HFFc6 (cell line): ENCODE measurements at places on chromosomes 12 and 14.
A peak's percentile ranks its signal among the peaks of the same experiment; 100 is the strongest.

- peak; percentile 88 for DNase-seq
Measured at GRCh38 chr12:89951050-89951693, 242.5 kb upstream of the ATP2B1 start.

DNA sequence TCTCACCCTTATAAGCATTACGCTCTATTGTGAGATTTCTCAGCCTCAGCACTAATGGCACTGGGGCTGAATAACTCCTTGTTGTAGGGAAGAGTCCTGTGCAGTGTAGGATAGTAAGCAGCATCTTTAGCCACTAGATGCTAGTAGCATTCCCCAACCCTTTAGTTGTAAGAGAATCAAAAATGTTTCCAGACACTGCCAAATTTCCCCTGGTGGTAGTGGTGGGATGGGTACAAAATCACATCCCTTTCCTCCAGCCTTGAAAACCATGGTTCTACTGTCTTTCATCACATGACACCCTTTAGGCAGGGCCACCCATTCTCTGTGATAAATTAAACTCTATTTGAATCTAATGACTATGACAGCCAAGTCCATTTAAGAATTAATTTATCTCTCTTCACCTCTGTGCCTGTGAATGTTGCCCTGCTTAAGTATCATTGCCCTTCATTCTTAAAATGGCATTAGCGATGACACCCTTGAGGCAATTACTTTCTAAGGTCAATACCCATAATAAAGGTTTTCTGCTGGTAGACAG, 199.4 kb downstream of the ANO4 start:
- DNase-seq = no peak

GRCh38 chr14:64569138-64569631, 19.4 kb downstream of the PPP1R36 start:
- DNase-seq = peak; percentile 71

- DNase-seq = peak; percentile 13
Measured at GRCh38 chr12:128611736-128612135, 212.0 kb downstream of the SLC15A4 start.

GRCh38 chr12:107607464-107608392, 77.9 kb upstream of the PWP1 start:
- DNase-seq = peak; percentile 50

GRCh38 chr12:83010169-83010804, 323.6 kb downstream of the TMTC2 start:
- DNase-seq = no peak

- DNase-seq = no peak
Measured at GRCh38 chr14:56759633-56760032, 50.6 kb downstream of the OTX2 start.

DNA sequence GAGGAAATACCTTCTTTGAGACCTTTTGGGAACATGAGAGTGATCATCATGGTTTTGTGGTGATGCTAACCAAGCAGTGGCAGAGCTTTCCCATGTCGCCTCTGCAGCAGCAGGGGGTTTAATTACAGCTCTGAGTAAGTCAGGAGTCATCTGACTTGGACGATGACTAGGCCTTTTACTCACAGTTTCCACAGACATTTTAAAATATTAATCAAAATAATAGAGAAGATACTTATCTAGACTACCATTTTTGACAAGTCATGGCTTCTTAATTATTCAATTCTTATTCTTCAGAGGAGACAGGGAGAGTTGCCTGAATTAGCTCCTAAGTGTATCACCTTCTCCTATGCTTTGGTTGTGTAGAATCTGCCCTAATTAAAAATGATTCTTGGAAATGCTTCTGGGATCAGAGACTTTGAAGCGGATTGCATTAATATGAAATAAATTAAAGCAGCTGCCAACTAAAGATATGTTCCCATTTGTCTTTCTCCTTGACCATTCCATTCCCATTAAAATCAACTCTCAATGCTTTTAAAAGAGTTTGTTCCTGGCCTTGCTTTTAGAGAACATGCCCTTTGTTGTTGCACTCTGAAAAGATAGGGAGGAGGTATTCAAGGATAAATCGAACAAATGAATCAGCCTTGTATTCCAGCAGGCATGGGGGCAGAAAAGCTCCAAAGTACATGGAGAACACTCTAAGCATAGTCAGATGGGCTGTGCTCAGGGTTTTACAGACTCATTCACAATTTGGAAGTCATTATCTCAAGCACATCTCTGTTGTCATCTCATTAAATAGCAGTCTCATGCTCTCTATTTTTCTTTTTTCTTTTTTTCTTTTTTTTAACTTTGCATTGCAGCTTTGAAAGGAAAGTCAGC, 7.7 kb upstream of the IFNG-AS1 start:
- peak; percentile 93 for DNase-seq

DNA sequence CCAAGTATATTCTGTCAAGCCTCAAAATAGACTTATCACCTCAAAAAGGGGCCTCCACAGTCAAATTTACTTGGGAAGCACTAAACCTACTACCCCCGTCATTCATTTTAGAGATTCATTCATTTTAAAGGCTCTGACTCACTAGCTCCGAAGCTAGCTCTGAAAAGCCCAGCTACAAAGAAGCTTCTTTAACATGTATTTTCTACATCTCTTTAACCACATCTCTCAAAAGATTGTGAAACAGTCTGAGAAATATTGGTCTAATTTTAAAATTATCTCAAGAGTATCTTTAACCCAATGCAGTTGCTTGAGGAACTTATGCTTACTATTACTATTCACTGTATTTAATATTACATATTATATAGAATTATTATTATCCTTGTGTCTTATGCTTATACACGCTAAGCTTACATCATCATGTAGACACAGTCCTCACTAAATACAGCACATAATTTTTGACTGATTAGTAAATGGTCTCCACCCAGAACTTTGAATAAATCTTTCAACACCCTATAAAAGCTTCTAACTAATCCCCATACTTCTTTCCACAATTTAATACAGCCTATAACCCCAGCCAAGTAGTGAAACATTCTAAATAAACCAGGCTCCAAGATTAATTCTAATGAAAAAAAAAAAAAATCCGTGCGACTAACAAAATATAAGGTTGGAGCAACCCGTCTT, 7.8 kb downstream of the NT5DC3 start:
- DNase-seq = peak; percentile 52

- DNase-seq = peak; percentile 54
Measured at GRCh38 chr14:29442696-29443095, 485.0 kb downstream of the PRKD1 start.

GRCh38 chr14:99615497-99616157, 11.6 kb upstream of the CCDC85C start:
- DNase-seq = no peak

GRCh38 chr12:84038242-84038641, 874.4 kb downstream of the SLC6A15 start:
- no peak for DNase-seq

- no peak for DNase-seq
Measured at GRCh38 chr12:83700838-83701237, 1014.1 kb downstream of the TMTC2 start.

DNA sequence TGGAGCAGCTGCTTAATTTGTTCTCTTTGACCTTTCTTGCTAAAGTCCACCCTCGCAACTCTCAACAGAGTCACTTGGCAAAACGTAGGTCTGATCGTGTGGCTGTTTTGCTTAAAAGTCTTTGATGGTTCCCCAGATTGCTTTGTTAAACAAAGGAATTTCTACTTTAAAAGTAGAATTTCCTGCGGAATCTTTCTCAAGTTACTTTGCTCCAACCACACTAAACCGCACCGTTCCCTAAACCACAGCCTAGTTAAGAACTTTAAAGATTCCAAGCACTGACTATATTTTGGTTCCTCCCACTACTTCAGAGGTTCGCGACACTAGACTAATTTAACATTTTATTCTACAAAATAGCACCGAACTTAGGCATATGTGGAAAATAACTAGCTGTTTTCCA, 114.8 kb upstream of the FGD4 start:
- no peak for DNase-seq

DNA sequence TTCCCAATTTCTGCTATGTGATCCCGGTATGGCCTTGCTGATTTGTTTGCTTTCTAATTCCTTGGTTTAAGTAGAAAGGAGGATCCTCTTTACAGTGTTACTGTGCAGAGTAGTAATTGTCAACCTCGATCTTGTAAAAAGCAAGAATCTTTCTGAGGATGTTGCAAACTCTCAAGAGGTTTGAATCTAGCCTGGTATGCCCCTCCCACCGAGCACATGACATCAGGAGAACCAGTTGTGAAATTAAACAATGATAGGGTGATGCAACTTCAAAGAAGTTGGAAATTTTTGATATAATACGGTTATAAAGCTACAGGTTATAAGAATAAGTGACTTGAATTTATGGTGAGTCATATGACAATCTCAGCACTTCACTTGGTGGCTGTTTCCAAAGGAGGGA, 35.0 kb upstream of the FUT8 start:
- no peak for DNase-seq

GRCh38 chr12:16297521-16297920, 20.0 kb upstream of the SLC15A5 start:
- DNase-seq = no peak

GRCh38 chr12:85971800-85972199, 97.7 kb downstream of the NTS start:
- DNase-seq = no peak

DNA sequence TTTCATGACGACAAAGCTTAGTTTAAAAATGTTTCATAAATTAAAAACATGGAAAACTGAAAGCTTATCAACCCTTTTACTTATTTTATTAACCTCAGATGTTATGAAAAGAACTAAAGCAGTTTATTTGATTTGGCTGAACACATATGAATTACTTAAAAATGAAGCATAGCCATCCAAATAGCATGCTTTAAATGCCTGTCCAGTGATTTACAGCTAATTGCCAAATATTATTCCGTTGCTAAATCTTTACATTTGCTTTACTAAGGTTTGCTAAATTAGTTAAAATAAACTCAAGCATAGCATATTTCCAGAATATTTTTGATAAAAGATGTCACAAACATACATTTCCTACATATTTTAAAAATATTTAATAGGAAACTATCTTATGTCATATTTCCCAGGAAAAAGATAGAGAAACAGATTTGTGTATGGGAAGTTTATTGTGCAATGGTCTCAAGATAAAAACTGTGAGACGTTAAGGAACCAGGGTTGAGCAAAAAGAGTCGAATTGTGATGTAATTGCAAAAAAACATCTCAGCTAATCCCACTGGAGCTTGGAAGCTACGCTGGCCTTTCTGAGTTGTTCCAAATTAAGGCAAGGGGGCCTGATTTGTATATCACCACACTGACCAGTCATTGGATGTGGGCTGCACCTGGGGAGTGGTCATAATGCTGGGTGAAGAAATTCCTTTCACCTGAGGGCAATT, 25.8 kb downstream of the GPR135 start:
- no peak for DNase-seq

GRCh38 chr14:75630695-75631452, 29.8 kb downstream of the ERG28 start:
- no peak for DNase-seq

DNA sequence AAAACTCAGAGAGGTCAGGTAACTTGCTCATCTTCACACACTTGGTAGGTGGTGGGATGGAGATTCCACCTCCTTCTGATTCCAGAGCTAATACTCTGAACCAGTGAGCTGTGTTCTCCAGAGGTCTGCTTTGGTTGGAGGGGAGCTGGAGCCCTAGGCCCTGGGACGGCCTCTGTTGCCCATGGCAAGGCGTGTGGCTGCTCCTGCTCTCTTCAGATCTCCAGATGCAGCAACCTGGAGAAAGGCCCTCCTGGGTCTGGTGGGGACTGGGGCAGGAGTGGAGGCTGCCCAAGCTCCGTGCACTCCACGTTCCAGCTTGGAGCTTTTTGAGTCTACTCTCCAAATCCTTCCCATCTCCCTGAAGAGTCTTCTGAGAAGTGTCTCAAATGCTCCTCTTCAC, 10.7 kb downstream of the CCND2 start:
- DNase-seq = no peak

GRCh38 chr12:118052324-118053070, 8.5 kb downstream of the WSB2 start:
- DNase-seq = peak; percentile 98

DNA sequence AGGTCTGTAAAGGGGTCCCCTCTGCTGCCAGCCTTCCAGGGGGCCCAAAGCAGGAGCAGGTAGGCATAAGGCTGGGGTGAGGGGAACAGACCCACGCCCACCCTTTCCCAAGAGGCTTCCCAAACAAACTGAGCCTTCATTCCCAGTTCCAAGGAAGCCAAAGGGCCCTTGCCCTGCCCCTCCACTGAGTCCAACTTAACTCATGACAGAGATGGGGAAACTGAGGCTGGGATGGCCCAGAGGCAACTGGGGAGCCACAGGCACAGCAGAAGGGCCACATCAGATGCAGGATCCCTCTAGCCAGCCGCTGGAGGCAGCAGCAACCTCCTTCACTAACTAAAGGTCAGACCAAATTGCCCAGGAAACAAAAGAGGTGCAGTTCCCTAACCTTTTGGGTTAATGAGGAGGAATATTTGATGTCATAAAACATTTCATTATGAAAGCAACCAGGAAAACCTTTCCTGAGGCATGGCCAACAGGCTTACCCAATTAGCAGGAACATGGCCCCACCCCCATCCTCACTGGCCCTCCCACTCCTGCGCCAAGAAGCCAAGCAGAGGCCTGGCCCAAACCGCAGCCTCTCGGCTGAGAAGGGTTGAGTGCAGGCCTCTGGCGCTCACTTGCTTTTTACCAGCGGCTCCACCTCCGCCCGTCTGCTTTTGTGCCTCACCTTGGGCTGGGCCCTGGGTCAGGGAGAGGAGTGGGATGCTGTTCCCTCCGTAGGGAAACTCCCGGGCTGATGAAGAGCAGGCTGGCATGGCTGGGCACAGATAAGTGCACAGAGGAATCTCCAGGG, 293.5 kb upstream of the RTL1 start:
- DNase-seq = no peak

DNA sequence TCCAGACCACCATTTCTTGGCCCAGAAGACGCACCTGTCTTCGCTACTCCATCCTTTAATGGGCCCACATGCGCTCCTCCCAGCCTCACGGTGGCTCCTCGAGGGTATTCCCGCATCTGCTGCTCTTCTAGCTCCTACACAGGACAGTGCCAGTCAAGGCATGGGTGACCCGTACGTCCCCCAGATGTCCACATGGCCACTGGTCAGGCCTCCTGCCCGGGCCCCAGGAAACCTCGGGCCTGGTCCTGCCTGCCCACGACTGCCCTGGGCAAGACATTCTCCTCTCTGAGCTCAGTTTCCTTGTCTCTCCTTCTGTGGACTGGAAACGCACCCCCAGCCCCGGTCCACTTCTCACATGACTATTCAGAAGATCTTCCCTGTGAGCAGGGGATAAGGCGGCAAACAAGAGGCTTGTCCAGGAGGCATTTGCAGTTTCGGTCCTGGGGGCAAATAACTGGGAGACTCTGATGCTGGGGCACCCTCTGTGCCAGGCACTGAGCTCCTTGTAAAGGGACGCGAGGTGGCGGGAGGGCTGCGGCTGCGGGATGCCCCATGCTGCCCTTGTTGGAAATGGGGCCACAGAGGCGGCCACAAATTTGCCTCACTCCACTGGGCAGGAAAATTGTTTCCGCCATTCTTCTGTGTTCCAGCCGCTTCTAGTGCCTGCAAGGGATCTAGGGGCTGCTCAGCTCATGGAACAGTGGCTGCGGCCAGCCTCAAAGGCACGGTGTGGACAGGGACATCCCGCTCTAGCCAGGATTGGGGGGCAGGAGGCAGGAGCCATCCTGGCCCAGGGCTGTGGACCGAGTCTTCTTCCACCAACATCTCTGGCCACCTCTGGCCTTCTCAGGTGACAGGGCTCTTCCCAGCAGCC, 6.8 kb upstream of the BEGAIN start:
- no peak for DNase-seq
